Brain pericyte (primary cell): ENCODE measurements at places on chromosomes 5 and 9.

GRCh38 chr9:91898451-91899218 is 51.4 kb downstream of the ROR2 start:
- DNase-seq = peak; percentile 46

GRCh38 chr9:33101104-33101951 is 24.9 kb upstream of the SMU1 start:
- no peak for DNase-seq

- no peak for DNase-seq
Observed at GRCh38 chr5:32290922-32291321, 21.8 kb downstream of the MTMR12 start.

GRCh38 chr5:157004893-157005551 is 42.0 kb upstream of the TIMD4 start:
- DNase-seq = no peak

- no peak for DNase-seq
Observed at GRCh38 chr9:74783408-74783807, 104.3 kb downstream of the TRPM6 start.

DNA sequence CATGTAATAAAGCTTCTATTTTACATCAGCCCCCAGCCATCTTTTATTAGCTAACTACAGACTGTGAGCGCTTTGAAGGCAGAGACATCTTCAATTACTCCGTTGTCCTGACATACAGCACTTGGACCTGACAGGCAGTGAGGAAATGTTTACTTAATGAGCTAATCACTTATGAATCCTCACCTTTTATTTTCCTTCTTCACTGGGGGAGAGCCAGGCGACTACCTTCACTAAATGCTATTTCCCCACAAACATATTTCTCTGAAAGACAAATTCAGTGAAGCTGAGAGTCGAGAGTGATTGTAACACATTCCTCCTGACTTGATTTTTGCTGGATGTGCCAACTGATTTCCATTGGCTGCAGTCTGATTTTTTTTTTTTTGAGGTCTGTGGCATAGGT is 192.1 kb upstream of the CLINT1 start:
- no peak for DNase-seq

- no peak for DNase-seq
Observed at GRCh38 chr9:126849591-126850225, 10.7 kb upstream of the ZBTB34 start.

DNA sequence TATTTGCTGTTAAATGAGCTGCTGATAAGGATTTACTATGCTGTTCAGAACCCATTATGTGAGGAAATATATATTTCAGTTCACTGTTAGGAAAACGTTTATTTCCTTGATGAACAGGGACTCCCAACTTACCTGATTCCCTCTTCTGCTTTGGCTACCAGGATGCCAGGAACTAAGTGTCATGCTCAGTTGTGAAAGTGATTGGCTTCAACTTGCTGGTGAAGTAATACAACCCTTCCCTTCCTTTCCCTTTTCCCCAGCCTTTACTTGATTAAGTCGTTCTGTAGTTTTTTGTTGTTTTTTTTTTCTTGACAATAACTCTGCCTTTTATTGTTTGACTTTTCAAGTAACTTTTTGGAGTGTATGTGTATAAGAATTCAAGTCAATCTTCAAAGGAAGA is 309.3 kb downstream of the DOCK8 start:
- no peak for DNase-seq

DNA sequence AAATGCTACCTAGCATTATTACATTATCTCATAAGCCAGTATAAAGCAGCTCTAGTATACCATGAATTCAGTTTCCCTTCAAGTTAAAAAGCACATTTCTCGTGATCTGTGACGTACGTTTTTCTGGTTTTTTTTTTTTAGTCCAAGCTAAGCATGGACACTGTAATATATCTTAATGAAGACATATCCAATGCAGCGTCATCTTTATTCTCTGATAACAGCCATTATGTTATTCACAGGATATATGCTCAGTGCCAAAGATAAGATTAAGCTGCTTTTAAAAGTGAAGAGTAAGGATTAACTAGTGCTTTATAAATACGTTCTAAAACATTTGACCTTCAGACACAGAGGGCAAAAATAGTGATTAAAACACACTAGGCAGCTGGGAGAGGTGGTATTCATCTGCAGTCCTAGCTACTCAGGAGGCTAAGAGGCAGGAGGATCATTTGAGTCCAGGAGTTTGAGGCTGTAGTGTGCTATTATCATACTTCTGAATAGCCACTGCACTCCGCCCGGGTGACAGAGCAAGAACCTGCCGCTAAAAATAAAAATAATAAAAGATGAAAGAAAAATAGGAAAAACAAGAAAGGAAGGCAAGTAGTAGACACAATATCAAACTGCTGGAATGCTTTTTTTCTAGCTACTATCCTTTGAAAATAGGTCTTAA is 7.7 kb downstream of the CSNK1A1 start:
- no peak for DNase-seq

- no peak for DNase-seq
Observed at GRCh38 chr9:13181652-13182051, 97.8 kb downstream of the MPDZ start.

- peak; percentile 97 for DNase-seq
Observed at GRCh38 chr5:136058039-136058971, 29.5 kb downstream of the TGFBI start.

GRCh38 chr5:14332746-14333145 is 189.6 kb downstream of the TRIO start:
- DNase-seq = no peak

- no peak for DNase-seq
Observed at GRCh38 chr9:16687678-16688369, 182.6 kb downstream of the BNC2 start.

DNA sequence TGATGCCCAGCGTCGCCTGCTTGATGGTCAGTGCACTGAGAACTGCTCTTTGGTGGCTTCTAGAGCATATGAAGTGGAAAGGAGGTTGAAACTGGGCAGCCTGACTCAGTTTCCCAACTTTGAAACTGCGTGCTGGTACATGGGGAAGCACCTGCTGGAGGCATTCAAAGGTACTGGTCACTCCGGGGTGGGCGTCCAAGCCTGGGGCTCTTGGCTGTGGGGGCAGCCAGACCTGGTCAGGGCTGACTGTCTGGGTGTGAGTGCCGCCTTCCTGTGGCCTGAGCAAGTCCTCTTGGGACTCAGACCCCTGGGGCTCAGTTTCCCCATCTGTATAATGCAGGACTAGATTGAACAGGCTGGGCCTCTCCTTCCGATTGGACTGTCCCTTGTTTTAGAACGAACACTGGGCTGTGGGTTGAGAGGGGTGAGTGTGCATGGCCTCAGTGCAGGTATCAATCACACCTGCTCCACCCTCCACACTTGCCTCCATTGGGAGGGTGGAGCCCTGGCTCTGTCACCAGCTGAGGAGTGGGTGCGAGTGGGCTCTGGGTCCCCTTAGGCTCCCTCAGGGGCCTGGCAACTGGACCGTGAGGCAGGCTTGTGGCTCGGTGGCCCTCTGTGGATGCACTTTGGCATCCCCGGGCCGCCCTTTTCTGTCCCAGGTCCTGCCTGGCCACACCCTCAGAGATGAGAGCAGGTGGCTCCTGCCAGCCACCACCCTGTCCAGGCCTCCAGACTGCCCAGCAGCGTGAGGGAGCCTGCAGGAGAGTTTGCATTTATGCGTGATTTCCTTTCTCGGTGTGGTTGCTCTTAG is 80.2 kb downstream of the PHF2 start:
- DNase-seq = no peak
